ENCODE measurements at places on chromosomes 11 and 22.

- DNase-seq, result peak; percentile 81
Observed at GRCh38 chr11:67504950-67505581, at the start of gene PITPNM1. Gene PITPNM1 (minus strand): TSS chr11:67505363. CDS start chr11:67504180, 1,183 bp downstream.

DNA sequence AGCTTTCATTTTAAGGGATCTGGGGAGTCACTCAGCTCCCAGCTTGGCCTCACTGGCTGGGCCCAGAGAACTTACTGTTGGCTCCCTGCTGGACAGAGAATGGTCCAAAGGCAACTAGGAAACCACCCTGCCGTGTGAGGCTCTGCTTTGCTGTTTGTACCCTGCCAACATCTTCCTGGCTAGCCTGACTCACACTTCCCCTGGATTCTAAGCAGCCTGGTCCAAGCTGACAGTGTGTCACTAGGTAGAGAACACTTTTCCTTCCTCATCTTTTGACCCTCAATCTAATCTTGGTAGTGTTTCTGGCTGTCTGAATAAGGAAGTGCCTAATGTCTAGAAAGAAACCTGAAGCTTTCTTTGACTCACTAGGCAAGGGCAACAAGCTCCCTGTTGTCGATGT is 76.7 kb downstream of the FAR1 start:
- DNase-seq, result no peak

DNA sequence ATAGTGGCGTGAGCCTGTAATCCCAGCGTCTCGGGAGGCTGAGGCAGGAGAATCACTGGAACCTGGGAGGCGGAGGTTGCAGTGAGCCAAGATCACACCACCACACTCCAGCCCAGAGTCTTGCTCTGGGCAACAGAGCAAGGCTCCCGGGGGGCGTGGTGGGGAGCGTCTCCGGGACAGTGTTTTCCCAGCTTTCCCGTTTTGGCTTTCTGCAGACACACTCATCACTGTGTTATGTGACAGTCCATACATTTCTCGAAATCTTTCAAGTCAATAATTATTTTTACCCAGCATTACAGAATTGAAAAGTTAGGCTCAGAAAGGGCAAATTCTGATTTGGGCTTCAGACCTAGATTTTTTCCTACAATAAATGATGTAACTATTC is 31.7 kb downstream of the NEAT1 start:
- no peak for DNase-seq

- no peak for DNase-seq
Observed at GRCh38 chr11:108902027-108902469, 237.2 kb downstream of the DDX10 start.

DNA sequence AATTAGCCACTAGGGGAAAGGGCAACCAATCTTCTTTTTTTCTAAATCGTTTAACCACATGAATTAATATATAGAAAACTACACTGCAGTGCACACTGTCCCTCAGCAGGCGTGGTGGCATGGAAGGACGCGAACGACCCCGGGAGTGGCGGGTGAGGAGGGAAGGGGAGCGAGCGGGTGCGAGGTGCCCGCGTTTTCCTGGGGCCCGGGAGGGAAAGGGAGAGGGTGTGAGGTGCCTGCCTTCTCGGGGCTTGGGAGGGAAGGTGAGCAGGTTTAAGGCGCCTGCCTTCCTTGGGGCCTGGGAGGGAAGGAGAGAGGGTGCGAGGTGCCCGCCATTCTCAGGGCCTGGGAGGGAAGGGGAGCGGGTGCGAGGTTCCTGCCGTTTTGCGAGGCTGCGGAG is 765 bp downstream of the GAB4 start:
- no peak for DNase-seq

DNA sequence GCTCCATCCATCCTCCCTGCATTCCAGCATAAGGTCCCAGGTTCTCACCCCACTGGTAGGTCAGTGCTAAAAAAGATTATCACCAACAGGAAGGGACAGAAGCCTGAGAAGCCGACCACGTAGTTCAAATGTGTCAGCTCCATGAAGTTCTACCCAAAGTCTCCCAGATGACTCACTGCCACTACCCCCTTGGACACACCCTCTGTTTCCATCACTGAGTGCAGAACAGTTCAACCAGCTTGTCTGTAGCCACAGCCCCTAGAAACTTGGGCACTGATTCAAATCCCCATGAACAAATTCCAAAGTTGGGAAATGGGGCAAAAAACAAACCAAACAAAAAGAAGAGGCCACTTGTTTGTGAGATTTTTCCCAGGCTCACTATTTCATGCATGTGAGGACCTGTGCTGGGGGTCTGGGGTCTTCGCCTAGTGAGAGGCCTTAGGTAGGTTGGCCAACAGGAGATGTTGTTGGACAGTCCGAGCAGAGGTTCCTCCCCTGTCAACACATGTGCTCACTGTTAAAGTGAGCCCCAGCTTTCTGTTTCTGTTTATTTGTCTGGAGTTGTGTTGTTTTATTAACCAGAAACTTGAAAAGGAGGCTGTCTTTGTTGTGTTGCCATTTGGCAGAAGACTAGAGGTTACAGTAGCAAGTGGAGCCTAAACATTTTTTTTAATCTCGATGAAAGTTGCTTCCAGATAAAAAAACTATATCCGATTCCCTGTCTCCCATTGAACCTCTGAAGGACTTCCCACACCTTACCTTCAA is 24.2 kb upstream of the FLI1 start:
- DNase-seq, result no peak

DNA sequence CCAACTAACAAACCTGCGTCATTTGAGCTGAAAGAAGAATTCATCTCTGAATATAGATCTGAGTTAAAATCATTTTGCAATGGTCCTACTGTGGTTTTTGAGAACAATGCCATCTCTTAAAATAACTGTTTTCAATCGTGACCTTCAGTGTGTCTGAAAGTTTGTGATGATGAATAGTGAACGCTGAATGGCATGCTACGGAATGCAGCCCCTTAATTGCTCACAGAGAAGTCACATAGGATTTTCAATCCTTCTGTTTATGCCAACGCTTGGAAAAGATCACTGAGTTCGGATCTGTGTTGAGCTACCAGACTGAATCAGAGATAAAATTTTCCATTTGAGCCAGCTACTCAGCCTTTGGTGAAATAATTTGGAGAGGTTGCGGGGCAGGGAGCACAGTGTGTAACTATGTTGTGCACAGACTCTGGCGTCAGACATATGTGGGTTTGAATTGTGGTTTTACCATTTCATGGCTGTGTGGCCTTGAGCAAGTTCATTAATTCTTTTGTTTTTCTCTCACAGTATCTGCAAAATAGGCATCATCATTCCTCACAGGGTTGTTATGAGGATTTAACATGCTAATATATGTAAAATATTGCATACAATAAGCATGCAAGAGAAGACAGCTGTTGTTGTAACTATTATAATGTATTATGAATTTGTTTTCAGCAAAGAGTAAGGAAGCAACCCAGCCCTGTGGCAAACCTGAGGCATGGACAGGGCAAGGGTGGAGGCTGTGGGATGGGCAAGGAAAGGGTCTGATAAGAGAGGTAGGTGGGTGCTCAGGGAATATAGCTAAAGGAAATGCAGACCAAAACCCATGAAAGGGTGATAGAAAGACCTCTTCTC is 679.9 kb downstream of the KCNA4 start:
- DNase-seq, result no peak

GRCh38 chr11:46367244-46367915 is 14.1 kb upstream of the MDK start:
- DNase-seq, result peak; percentile 66

DNA sequence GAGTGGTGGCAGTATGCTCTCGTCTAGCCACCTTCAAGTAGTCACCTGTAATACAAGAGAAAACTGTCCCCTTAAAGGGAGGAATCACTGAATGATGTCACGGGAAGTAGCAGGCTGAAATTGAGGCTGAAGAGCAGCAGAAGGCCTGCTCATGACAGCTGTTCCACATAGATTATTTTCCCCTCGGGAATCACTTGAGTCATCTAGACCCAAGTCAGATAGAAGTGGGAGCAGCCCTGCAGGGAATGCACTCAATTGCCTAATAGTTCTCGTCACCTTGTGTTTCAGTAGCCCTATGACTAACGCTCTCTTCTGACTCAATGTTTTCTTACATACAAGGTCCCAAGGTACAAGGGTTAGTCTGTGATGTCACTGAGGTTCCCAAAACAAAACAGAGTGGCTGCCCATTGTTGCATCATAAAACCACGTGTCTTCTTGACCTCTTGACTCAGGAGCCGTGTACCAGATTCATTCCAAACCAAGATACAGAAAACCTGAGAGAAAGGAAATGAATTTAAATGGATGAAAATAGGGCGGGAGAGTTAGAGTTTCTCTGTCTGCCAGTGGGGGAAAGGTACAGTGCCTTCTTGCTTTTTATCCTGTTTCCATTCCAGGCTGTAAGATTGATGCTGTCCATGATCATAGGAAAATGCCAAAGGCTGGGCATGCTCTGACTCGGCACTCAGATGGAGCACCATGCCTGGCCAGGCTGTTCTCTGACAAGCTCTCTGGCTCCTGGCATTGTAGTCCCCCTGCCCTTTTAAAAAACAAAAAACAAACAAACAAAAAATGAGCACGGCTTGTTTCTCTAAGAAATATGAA is 21.6 kb upstream of the C11orf96 start:
- no peak for DNase-seq

DNA sequence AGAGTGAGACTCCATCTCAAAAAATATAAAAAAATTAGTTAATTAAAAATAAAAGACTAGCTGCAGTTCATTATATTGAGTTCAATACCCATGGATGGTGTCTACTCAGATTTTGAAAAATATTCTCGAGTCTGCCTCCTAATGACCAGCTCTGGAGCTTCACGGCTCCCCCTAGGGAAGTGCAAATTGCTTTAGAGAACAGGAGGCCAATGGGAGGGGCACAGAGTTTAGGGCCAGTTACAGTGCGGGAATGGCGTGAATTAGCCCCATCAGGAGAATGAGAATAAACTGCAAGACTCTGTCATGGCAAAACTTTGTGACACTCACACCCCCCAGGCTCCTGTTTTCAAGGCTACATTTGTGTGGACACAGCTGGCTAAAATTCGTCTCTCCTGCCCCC is 4.6 kb downstream of the FGF4 start:
- DNase-seq, result no peak

DNA sequence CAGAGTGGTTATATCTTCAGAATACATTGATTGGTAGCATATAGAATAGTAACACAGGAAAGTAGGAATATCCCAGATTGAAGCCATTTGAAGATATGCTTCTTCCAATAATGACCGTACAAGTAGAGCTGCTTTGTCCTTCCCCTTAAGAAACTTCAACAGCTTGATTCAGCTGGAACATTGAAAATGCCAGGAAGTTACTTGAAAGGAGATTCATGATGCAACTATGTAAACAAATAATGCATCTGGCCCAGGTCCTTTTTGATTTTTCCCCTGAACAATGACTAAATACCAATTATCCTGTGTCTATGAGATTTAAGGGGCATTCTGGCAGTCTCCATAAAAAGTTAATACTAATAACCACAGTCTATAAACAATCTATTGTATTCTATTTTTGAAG is 3.0 kb downstream of the DKK3 start:
- DNase-seq, result no peak

GRCh38 chr11:106988151-106989077 is 29.9 kb downstream of the GUCY1A2 start:
- DNase-seq, result no peak

- no peak for DNase-seq
Observed at GRCh38 chr22:25485626-25486545, 78.6 kb upstream of the GRK3 start.

- DNase-seq, result no peak
Observed at GRCh38 chr11:75626889-75627529, 41.8 kb downstream of the MAP6 start.

DNA sequence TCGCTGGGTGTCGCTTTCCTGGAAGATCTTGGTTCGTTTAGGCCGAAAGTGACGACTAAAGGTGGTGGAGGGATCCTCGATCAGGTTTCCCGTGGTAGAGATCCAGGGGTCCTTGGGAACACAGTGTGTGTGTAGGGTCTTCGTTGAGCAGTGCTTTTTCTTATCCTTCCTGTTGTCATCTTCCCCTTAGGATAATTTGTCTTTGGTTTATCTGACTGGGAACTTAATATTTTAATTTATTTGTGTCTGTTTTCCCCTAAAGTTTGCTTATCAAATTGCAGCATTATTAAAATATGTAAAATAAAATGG is 403 bp downstream of the RBM7 start:
- DNase-seq, result no peak

- DNase-seq, result no peak
Observed at GRCh38 chr22:47795477-47796127, 1033.2 kb downstream of the TBC1D22A start.

- DNase-seq, result no peak
Observed at GRCh38 chr11:110829873-110830272, 117.6 kb upstream of the ARHGAP20 start.

DNA sequence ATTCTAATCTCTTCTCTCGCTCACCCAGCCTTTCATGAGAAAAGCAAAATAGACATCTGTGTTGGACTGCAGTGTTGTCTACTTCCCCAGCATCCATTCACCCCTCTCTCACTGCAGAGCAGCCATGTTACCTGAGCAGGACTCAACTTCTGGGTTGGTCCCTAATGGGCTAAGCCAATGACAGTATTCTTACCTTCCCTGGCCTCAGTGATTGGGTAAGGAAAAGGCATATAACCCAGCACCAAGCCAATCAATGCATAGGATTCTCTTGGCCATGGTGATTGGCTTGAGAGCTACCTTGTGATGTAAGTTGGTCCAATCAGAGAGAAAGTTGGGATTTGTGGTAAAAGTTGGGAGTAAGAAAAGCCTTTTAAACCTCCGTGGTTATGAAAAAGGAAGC is 99.8 kb upstream of the NECTIN1 start:
- no peak for DNase-seq

GRCh38 chr11:116927163-116927974 is 89.9 kb upstream of the APOA1 start:
- peak; percentile 37 for DNase-seq

DNA sequence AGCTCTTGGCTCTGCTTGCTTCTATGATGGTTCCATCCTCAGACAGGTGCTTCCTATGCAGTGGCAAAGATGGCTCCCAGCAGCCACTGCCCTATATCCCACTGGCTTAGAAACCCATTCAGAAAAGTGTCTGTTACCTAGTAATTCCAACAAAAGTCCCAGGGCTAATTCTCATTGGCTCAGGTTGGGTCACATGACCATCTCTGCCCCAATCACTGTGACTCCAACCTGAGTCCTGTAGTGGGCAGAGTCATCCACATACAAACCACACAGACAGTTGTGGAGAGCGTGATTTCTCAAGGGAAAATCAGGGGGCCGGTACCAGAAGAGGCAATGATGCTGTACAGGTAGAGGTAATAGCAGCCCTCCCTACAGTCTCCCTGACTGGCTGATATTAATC is 67.5 kb downstream of the LHFPL7 start:
- DNase-seq, result no peak

DNA sequence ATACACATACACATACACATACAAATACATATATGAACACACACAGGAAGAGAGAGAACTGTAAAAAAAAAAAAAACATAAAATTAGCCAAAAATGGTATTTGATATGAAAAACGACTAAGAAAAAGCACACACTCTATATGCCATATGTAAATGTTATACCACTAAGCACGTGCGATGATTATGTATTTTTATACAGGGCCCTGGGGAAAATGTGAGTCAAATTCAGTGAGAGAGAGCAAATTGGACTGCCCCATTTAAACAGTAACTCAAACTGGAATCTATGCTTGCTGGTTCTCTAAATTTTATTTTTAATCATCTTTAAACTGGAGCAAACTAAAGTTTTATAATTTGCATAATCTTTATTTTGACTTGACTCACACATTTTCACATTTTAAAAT is 197.8 kb upstream of the MTNR1B start:
- DNase-seq, result no peak

All from germinal center (tissue), 1 donor.